ENCODE measurements at places on chromosomes 16 and 17.

GRCh38 chr17:82599674-82600661, 48.3 kb downstream of the WDR45B start:
- DNase-seq, result no peak

GRCh38 chr16:85752511-85753420, 1.9 kb upstream of the C16orf74 start:
- DNase-seq, result no peak

GRCh38 chr16:49382916-49383315, 9.3 kb downstream of the C16orf78 start:
- DNase-seq, result no peak

DNA sequence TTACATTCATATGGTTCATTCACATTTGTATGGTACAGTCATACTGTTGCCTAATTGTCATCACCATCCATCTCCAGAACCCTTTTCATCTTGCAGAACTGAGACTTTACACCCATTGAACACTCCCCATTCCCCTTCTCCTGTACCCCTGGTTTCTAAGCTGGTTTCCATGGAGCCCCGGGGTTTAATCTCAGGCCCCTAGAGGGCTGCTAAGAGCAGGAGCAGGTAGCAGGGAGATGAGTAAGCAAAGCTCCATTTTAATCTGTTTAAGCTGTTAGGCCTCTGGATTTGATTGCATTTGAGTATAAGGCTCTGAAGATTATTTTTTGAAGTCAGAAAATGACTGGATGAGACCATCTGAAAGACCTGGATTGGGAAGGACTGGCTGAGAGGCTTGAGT, 68.5 kb upstream of the RPL38 start:
- DNase-seq, result no peak

GRCh38 chr16:27531826-27532800, 17.6 kb downstream of the GTF3C1 start:
- DNase-seq, result no peak

GRCh38 chr17:30379903-30380381, 1.2 kb downstream of the CPD start:
- no peak for DNase-seq

- DNase-seq, result peak; percentile 71
Observed at GRCh38 chr17:27559506-27560481, 71.2 kb upstream of the LGALS9 start.

DNA sequence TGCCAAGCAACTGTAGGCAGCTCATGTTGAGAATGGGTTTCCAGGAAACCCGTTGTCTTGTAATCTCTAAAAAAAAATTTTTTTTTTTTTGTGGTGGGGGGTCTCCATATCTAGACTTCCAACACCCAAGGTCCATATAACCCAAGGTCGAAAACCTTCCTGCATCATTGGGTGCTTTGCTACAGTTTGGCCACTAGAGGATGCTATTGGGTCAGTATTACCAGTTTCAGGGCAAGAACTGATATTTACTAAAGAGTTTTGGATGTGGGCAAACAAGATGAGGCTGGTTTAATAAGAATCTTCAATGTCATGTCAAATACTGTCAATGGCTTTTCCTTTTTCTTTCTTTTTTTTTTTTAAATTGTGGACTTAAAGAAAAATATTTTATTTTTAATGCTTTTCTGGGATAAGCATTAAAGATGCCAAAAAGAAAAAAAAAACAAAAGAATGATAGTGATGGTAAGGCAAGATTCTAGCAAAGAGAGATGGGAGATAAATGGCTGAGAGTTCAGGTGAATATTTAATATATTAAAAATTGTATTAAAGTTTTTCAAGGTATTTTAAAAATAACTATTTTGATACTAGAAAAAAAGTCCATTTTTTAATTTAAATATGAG, 62.2 kb downstream of the DHRS7C start:
- DNase-seq, result peak; percentile 18

DNA sequence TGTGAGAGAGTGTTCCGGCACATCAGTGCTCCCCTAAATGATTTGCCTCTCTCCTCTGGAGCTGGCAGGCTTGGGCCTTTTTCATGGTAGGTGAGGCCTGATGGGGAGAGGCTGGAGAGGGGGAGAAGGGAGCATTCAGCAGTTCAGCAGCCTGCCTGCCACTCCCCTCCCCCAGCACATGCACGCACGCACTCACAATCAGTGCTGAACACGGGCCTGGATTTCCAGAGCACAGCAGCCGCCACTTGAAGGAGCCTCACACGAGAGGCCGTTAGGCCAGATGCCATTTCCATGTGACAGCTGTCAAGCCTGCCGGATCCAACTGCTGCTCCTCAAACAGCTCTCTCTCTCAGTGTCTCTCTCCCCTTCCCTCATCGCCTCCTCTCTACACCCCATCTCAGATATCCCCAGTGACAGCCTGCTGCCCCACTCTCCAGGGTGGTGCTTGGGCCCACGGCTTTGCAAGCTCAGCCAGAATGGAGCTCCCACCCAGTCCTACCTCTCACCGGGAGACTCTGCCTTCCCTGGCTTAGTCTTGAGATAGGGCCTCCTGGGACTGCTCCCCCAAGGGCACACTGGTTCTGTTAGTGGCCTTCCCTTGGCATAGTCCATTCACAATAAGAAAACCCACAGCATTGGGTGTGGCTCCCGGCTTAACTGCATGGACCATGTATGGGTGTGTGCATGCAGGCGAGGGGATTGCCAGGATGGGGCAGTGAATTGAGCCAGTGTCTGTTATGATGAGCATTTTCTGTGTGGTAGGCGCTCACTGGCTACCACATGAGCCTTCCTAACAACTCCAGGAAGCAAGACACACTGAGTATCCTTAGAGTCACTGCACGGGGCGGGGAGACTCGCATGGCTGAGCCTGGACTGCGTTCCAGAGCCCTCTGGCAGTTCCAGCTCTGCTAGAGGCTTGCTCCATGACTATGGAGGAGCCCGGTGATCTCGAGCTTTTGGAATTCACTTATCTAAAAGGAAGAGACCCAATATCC, 226.2 kb downstream of the CCDC182 start:
- DNase-seq, result no peak

DNA sequence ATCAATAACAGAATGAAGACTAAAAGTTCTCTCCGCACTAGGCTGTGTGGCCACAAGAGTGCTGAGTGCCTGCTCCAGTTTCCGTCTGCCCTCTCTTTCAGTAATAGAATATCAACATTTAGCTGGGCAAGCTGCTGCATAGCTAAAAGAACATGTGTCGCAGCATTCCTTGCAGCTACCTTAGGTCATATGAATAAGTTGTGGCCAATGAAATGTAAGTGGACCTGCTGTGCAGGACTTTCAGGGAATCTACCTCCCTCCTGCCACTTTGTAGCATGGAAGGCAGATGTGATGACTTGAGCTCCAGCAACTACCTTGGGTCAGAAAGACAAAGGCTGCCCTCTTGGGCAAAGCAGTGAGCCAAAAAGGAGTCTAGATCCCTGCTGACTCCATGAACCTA, 25.4 kb downstream of the SLC39A11 start:
- no peak for DNase-seq

DNA sequence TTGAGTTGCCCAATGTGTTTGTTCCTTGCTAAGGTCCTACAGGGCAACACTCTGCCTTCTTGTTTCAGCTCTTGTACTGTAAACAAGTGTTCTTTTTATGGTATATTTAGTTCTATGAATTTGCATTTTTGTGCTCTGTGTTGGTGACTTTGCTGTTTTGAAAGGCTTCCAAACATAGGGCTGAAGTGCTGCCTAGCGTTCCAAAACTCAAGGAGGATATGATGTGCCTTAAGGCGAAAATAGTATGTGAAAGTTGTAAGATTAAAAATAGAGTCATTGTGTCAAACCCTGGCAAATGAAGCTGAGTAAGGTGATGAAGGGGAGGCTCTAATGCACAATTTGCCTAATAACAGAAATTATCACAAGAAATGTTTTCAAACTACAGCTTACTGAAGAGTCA, 372.7 kb upstream of the TOM1L1 start:
- no peak for DNase-seq

DNA sequence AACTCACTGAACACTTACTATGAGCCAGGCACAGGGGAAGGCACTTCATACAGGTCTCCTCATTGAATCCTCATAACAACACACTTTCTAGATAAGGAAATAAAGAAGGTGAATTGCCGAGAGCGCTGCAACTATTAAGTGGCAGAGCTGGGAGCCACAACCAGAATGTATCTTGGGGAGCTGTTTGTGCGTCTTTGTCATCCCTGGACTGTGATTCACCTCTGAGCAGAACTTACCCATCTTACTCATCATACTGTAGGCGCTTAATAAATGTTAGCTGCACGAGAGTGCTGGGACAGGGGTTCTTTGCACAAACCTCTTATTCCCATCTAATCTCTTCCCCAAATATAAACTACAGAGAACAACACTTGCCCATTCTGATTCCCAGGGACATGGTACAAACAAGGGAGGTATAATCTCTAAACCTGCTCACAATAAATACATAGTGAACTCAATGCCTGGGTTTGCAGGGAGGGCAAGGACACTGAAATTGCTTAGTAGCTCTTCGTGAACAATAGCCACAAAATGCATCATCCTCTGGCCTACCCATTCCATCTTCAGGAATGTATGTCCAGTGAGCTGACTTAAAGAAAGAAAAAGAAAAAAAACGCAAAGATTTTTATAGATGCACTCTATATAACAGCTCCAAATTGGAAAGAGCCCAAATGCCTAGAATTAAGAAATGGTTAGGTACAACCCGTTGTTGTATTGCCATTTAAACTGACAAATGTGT, 43.0 kb downstream of the MYO18A start:
- DNase-seq, result no peak

DNA sequence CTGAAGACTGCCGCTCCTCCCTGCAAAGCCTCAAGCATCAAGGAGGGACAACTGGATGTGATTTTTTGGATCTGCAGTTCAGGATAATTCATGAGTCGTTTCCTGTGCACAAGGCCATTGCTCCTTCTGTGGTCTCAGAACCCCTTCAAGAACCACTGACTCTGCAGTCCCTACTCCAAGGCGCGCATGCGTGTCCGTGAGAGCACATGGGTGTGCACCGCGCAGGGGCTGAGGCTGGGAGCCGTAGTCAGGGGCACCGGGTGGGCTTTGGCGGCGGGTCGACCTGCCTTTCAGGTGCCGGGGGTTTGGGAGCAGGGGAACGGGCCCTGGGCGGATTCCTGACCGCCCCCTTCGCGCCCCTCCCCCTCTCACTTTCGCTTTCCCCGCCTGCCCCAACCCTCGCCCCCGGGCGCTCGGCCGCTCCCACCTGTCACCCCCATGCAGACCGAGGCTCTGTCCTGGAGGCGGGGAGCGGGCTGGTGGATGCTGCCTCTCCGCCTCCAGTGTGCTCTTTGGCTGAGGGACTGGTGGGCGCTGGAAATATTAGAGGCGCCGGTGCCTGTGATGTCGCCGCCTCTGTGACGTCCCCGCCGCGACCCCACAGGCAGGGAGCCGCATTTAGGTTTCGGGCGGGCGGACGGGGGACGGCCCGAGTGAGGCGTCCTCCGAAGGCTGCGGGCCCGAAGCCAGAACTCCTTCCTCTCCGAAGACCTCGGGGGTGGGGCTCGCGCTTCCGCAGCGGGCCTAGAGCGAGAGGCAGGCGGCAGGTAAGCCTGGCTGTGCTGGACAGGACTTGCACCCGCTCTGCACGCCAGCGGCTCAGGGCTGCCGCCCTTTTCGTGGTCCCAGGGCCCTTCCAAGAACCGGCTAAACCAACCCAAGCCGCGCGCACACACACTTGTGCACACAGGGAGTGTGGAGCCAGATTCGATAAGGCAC, at the start of gene SPATA32:
Gene SPATA32 (minus strand): TSS at position 518 of the 939 bp plus-strand sequence. CDS start 78 bp downstream, at position 440.
- DNase-seq, result no peak

GRCh38 chr17:67606896-67607604, 110.7 kb upstream of the NOL11 start:
- no peak for DNase-seq

DNA sequence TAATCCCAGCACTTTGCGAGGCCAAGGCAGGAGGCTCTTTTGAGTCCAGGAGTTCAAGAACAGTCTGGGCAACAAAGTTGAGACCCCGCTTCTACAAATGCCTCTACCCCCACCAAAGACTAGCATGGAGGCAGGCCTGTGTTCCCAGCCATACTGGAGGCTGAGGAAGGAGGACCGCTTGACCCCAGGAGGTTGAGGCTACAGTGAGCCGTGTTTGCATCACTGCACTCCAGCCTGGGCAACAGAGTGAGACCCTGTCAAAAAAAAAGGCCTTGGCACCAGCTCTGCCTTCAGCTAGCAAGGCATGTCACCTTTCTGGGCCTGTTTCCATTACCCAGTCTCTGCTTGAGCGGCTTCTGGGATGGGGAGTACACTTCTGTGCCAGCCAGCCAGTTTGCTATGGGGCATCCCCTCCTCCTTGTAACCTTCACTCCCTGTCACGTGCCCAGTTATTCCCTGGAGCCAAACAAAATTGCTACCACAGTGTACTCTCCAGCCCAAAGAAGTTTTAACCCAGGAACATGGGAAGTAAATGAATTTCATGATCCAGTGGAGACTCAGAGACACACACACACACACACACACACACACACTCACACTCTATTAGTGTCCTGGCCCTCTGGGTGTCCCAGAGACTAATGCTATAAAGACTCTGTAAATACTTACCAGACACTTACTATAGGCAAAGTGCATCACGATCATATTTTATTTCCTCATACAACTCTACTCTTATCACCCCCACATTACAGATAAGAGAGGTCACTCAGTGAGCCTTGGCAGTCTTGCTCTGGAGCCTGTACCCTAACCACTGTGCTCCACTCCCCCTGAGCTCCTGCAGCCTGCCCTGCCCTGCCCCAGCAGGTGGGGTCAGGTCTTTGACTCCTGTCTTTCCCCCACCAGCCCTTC, 2.5 kb downstream of the CISD3 start:
- no peak for DNase-seq

DNA sequence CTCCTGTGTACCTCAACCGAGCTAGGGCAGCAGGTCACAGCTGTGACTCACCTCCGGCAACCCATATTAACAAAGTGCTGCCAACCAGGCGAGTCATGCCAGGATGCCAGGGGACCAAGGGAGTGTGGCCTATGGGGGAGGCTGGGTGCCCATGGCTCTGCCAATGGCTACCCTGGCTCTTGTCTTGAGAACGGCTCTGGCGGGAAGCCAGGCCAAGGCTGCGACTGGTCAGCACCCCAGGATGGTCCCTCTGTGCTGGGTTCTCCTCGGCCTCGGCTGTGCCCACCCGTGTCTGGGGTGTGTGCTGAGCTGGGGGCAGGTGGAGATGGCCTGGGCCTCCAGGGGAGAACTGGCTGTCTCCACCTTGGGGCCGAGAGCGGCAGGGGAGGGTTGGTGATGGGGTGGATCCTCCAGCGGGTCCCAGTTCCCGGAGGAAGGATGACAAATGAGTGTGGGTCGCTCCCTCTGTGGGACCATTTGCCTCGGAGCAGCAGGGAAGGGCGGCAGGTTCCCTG, 75.8 kb downstream of the MRC2 start:
- DNase-seq, result no peak

DNA sequence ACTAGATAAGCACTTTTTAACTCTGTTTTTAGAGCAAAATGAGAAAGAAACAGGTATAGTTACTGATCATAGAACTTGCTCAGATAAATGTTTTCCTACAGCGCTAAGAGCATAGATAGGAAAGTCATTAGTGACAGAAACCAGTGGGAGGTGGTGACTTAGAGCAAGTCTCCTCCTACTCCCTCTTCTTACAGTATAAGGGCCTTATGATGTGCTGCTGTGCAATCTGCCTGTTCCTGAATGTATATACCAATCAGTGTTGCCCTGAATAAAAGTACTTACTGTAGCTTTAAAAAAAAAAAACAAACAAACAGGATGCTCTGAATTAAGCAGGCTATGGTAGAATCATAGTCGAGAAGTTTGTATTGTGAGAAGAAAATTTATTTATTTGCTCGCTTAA, 23.3 kb upstream of the RASL10B start:
- no peak for DNase-seq
